ENCODE measurements at places on chromosomes 16 and 17.

GRCh38 chr16:82784573-82784968, 157.8 kb downstream of the CDH13 start:
- no peak for DNase-seq

DNA sequence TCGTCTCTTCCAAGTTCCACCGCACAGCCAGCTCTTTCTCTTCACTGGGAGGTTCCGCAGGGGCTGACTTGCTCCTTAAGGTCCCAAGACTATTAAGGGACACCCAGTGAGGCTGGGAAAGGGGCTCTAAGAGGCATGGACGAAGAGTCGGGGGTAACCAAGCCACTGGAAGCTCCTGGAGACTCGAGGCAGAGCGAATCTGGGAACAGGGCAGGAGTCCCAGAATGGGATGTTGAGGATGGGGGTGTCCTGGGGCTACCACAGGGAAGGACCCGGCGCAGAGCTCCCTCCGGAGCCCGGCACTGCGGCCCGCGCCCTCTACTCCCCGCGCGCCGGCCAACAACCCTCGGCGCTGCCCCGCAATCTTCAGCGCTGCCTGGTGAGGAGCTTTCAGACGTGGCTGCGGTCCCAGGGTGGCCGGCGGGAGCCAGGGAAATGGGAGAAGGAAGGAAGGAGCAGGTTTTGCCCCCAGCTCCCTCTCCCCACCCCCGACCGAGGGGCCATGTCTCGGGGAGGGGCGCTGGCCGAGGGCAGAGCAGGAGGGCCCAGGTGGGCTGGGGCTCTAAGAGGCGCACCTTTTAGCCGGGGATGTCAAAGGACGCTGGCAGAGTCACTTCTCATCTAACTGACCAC, 581 bp downstream of the CHST5 start:
- DNase-seq = no peak

GRCh38 chr17:32558997-32559650, 72.3 kb downstream of the CDK5R1 start:
- DNase-seq = no peak

GRCh38 chr16:84690088-84690819, 9.5 kb upstream of the USP10 start:
- no peak for DNase-seq

GRCh38 chr17:32719689-32720088, 157.2 kb downstream of the MYO1D start:
- DNase-seq = no peak

- no peak for DNase-seq
Observed at GRCh38 chr17:13311306-13311705, 290.4 kb downstream of the HS3ST3A1 start.

DNA sequence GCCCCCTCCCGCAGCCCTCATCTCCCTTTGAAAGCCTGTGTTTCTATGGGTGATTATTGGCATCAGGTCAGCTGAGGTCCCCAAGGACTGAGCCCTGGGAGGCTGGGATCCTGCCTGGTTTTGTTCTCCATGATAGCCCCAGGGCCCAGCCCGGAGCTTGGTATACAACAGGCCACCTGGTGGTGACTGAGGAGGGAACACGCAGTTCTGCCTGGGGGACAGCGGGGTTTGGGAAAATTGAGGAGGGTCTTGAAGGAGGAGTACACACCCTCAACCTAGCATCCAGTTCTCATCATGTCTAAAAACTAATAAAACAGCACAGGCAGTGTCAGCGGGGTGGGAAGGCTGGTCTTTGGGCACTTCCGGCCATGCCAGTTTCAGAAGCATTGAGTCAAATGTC, 335.1 kb downstream of the CPPED1 start:
- no peak for DNase-seq

GRCh38 chr16:60648290-60648689, 1387.9 kb downstream of the CDH8 start:
- DNase-seq = no peak

GRCh38 chr17:59669411-59669810, 37.8 kb downstream of the PTRH2 start:
- no peak for DNase-seq

DNA sequence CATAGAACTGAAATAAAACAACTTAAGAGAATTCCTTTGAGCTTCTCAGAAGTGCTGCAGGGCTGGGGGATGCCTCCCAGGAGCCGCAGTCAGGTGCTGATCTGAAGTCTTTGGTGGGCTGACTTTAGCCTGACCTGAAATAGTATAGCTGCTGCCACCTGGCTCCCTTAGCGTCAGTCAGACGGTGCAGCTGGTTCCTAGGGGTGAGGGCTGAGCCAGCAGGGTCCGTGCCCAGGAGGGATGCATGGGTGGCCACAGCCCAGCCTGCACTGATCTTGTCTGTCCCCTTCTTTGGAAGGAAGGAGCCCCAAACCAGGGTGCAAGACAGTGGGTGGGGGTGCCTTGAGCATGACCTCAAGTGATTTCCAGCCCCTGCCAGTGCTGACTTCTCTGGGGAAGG, 11.5 kb downstream of the MAPT start:
- DNase-seq = no peak

DNA sequence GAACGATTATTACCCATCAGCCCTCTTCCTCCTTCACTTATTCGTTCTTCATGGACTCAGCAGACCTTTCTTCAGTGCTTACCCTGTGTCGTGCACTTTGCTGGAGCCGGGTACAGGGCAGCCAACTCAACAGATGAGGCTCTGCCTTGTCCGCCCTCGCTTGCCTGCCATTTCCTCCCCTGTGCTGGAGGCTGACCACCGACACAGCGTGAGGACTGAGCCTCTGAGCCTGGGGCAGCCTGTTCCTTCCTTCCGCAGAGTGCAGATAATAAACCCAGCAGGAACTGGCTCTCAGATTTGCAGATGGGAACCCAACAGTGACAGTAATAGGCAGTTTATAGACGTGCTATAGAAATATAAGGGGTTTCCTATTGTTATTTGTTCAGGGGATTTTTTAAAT, 7.0 kb upstream of the SLC39A11 start:
- DNase-seq = no peak

DNA sequence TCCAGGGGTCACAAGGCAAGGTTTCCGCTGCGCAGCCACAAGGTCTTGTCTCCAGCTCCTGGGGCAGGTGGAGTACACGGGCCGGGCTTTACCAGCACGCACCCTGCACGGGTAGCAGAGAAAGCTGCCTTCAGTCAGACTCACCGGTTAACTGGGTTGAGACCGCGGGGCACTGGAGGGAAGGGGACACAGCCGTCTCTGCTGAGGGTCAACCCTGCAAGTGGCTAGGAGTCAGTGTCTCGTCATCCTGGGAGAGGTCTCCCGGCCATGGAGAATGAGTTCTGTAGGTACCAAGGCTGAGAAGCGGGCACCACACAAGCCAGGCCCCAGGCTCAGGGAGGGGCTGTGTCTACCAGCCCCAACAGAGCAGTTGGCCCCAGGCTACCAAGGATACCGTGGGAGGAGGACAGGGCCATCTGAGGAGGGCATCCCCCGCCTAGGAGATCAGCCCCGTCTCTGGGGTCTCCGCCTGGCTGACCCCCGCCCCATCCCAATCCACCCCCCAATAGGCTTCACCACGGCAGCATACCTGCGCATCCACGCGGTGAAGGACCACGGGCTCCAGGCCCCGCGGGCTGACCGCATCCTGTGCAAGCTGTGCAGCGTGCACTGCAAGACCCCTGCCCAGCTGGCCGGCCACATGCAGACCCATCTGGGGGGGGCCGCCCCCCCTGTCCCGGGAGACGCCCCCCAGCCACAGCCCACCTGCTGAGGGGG, 2.8 kb upstream of the PRRT2 start:
- no peak for DNase-seq

- DNase-seq = no peak
Observed at GRCh38 chr17:66985338-66986237, 21.1 kb downstream of the CACNG4 start.

- DNase-seq = no peak
Observed at GRCh38 chr17:72259922-72260321, 139.1 kb downstream of the SOX9 start.

- DNase-seq = no peak
Observed at GRCh38 chr17:78111016-78111726, 17.4 kb downstream of the TMC6 start.

- no peak for DNase-seq
Observed at GRCh38 chr17:36880268-36880905, 56.9 kb upstream of the LHX1 start.

DNA sequence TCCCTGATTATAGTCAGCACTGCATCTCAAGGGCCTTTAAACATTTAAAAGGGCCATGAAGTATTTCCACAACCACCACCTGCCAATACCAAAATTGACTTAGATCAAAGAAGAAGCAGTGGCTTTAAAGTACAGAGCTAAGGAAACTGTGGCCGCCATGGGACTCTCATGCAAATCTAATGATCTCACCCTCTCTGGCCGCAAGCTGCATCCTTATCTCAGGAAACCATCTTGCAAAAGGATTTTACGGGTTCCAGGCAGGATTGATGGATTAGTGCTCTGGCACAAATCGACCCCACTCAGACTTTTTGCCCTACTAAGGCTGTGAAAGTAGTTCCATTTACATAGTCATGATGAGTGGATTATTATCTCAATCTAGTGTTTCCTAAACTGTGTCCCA, 22.6 kb downstream of the CDRT4 start:
- no peak for DNase-seq

- DNase-seq = no peak
Observed at GRCh38 chr17:45427181-45427835, 5.4 kb downstream of the ARHGAP27 start.

- no peak for DNase-seq
Observed at GRCh38 chr17:9958586-9959281, 53.7 kb upstream of the RCVRN start.

GRCh38 chr16:22635801-22636200, 125.1 kb downstream of the NPIPB5 start:
- DNase-seq = no peak

GRCh38 chr17:39538866-39539265, 68.9 kb downstream of the NEUROD2 start:
- DNase-seq = no peak

GRCh38 chr17:61504697-61505096, 52.5 kb downstream of the TBX4 start:
- DNase-seq = no peak

DNA sequence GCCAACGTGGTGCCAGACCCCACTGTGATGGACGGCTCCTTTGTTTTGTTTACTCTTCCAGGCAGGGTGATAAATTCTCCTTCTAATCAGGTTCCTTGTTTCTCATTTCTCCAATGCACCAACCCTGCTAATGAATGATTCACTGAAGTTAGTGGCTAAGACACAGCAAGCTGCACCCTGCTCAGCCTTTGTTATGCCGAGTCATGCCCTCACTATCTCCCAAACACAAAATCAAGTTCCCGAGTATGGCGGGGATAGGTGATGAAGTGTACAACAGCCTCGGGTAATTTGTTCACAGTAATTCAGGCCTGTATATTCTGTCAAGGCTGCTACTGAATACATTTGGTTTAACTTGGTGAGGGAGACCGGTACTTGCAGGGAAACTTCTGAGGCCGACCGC, 83.8 kb upstream of the HS3ST4 start:
- DNase-seq = no peak

DNA sequence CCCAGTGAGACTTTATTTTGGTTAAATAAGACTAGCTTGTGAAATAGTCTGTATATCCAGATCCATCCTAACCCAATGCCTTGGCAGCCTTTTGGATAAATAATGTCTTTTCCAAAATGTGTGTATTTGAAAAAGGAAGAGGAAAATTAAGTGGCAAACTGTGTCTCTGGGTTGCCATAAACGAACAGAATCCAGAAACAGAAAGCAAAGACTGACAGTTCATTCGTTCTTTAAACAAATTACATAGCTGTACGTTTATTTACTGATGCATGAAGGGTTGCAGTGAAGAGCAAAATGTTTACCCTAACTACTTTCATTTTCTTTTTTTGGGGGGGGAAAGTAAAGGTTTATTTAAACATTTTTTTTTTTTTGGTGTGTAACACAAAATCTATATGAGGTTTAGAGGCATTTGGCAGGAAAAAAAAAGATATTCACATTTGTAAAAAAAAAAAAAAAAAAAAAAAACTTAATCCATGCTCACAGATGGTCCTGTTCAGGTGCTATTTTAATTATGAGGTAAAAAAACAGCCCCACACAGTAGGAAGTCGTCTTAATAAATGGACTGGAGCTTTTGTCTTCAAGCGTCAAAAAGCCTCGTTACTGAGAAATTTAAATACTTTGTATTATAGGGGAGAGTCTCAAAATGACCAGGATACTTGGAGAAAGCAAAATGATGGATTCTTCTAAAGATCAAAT, 245.9 kb downstream of the FTO start:
- DNase-seq = no peak

GRCh38 chr17:35338230-35338629, 35.2 kb downstream of the SLFN11 start:
- DNase-seq = no peak

- DNase-seq = no peak
Observed at GRCh38 chr16:71501547-71501946, 12.4 kb upstream of the ZNF19 start.

DNA sequence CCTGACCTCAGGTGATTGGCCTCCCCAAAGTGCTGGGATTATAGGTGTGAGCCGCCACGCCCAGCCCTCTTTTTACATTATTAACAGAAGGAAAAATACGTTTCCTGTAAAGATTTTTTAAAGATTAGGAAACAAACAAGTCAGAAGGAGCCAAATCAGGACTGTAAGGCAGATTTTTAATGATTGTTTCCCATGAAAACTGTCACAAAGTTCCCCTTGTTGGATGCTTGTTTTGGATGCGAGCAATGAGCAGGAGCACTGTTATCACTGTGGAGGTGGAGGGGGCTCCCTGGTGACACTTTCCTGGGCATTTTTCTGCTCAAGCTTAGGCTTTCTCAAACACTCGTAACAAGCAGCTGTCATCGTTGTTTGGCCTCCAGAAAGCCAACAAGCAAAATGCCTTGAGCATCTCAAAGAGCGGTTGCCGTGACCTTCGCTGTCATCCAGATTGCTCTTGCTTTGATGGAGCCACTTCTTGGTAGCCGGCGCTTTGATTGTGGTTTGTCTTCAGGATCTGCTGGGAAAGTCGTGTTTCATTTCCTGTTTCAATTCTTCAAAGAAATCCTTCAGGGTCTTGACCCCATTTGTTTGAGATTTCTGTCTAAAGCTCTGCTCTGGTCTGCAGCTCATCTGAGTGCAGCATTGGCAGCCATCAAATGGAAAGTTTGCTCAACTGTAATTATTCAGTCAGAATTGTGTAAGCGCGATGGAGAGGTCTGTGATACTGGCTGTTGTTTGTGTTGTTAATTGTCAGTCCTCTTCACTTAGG, 128.7 kb downstream of the RPTOR start:
- no peak for DNase-seq

GRCh38 chr17:35968520-35969054, 12.7 kb downstream of the CCL16 start:
- no peak for DNase-seq

DNA sequence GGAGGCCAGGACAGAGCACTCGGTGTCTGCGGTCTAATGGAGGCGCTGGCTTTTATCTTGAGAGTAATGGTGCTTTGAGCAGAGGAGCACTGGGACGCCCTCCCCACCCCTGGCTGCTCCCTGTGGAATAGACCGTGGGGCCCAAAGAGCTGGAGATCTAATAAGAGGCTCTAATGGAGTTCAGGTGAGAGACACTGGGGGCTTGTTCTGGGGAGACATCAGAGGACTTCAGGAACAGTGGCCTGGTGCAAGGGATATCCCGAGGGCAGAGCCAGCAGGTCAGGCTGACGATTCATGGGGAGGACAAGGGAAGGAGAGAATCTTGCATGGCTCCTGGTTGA, 9.5 kb upstream of the KRT19 start:
- no peak for DNase-seq

Data from stimulated activated CD4-positive, alpha-beta T cell treated with anti-CD3 and anti-CD28 coated beads, Interleukin-15, amount 100 ng/mL, for 1 hour (primary cell).